A549 treated with CORT108297 at 1 μM for 4 hours (cell line): ENCODE measurements at places on chromosomes 2 and 18. TPM values are rescaled to one million over a fixed set of nuclear protein-coding genes. Genes with fewer than 3 reads are reported as not detected.

HOXD11 gene
- 6.2 to 9.1 TPM (median 7.8 TPM) in 5 replicates for total RNA-seq

ATG4B gene
- total RNA-seq, result 47.1 to 68.7 TPM (median 53.9 TPM) in 5 replicates

DYNAP gene
- not detected in 5 replicates for total RNA-seq

PDE1A gene
- 0.09 to 0.18 TPM (median 0.14 TPM) in 5 replicates for total RNA-seq

RGPD4 gene
- total RNA-seq, result 0.03 to 0.10 TPM (median 0.07 TPM) in 5 replicates

ALPI gene
- not detected in 5 replicates for total RNA-seq

TMEM198 gene
- 0.45 to 1.4 TPM (median 1.1 TPM) in 5 replicates for total RNA-seq

USP40 gene
- total RNA-seq, result 22.4 to 27.4 TPM (median 24.7 TPM) in 5 replicates

SPP2 gene
- total RNA-seq, result not detected in 5 replicates

PROKR1 gene
- not detected in 5 replicates for total RNA-seq

FTCDNL1 gene
- total RNA-seq, result 2.2 to 3.2 TPM (median 2.6 TPM) in 5 replicates

GTF2A1L gene
- total RNA-seq, result not detected in 5 replicates

TMEM178A gene
- total RNA-seq, result 0.13 to 0.17 TPM (median 0.16 TPM) in 5 replicates

RAB27B gene
- total RNA-seq, result 10.4 to 14.7 TPM (median 12.6 TPM) in 5 replicates

CENPA gene
- total RNA-seq, result 48.7 to 57.9 TPM (median 55.8 TPM) in 5 replicates

NCKAP1 gene
- 90.1 to 102 TPM (median 99.6 TPM) in 5 replicates for total RNA-seq

DNAJC5G gene
- total RNA-seq, result not detected in 5 replicates

SLC9A4 gene
- not detected in 5 replicates for total RNA-seq

TEX44 gene
- not detected in 5 replicates for total RNA-seq

RAB6C gene
- not detected in 5 replicates for total RNA-seq

CCL20 gene
- total RNA-seq, result 2.7 to 7.7 TPM (median 5.4 TPM) in 5 replicates

LOXHD1 gene
- not detected in 5 replicates for total RNA-seq

FAM124B gene
- total RNA-seq, result not detected in 5 replicates

MDH1B gene
- total RNA-seq, result 1.3 to 2.3 TPM (median 1.6 TPM) in 5 replicates

TMEM37 gene
- 1.1 to 2.1 TPM (median 1.8 TPM) in 5 replicates for total RNA-seq

IL36B gene
- total RNA-seq, result 0.09 to 0.19 TPM in 2 of 5 replicates, not detected in the others

HTR2B gene
- 0.05 to 0.09 TPM (median 0.08 TPM) in 5 replicates for total RNA-seq

IL1RN gene
- 0.30 to 0.46 TPM (median 0.46 TPM) in 5 replicates for total RNA-seq

CHRNA1 gene
- total RNA-seq, result not detected in 5 replicates

ATRAID gene
- total RNA-seq, result 208 to 219 TPM (median 213 TPM) in 5 replicates

PRADC1 gene
- total RNA-seq, result 16.6 to 26.1 TPM (median 24.2 TPM) in 5 replicates

SNORC gene
- total RNA-seq, result 4.8 to 13.5 TPM (median 9.7 TPM) in 5 replicates

SGO2 gene
- total RNA-seq, result 11.9 to 16.2 TPM (median 13.7 TPM) in 5 replicates

FIGN gene
- 1.7 to 2.7 TPM (median 2.2 TPM) in 5 replicates for total RNA-seq

TEKT4 gene
- total RNA-seq, result not detected in 5 replicates

CYS1 gene
- total RNA-seq, result 0.81 to 1.8 TPM (median 1.3 TPM) in 5 replicates

TLX2 gene
- total RNA-seq, result 0.16 to 0.44 TPM (median 0.27 TPM) in 5 replicates

POTEC gene
- not detected in 5 replicates for total RNA-seq

NEU4 gene
- 0.07 to 0.41 TPM (median 0.24 TPM) in 5 replicates for total RNA-seq

CAPG gene
- 81.9 to 122 TPM (median 101 TPM) in 5 replicates for total RNA-seq

CRACDL gene
- total RNA-seq, result 0.97 to 2.0 TPM (median 1.4 TPM) in 5 replicates

C2orf81 gene
- 2.5 to 4.0 TPM (median 3.3 TPM) in 5 replicates for total RNA-seq
